Left lobe of liver (tissue), 2 donors: ENCODE measurements at places on chromosomes 5 and 9. TPM values are rescaled to one million over a fixed set of nuclear protein-coding genes. Genes with fewer than 3 reads are reported as not detected.

QRFP gene
- not detected for total RNA-seq

SPATA31E1 gene
- total RNA-seq, result not detected

ADRA1B gene
- total RNA-seq, result 12.0 TPM

CCL28 gene
- total RNA-seq, result 2.3 TPM

SPATA31A5 gene
- total RNA-seq, result not detected

ORM2 gene
- total RNA-seq, result 4,103 TPM

SLC6A18 gene
- total RNA-seq, result not detected

MBLAC2 gene
- total RNA-seq, result 4.4 TPM

BAAT gene
- total RNA-seq, result 459 TPM

DNA sequence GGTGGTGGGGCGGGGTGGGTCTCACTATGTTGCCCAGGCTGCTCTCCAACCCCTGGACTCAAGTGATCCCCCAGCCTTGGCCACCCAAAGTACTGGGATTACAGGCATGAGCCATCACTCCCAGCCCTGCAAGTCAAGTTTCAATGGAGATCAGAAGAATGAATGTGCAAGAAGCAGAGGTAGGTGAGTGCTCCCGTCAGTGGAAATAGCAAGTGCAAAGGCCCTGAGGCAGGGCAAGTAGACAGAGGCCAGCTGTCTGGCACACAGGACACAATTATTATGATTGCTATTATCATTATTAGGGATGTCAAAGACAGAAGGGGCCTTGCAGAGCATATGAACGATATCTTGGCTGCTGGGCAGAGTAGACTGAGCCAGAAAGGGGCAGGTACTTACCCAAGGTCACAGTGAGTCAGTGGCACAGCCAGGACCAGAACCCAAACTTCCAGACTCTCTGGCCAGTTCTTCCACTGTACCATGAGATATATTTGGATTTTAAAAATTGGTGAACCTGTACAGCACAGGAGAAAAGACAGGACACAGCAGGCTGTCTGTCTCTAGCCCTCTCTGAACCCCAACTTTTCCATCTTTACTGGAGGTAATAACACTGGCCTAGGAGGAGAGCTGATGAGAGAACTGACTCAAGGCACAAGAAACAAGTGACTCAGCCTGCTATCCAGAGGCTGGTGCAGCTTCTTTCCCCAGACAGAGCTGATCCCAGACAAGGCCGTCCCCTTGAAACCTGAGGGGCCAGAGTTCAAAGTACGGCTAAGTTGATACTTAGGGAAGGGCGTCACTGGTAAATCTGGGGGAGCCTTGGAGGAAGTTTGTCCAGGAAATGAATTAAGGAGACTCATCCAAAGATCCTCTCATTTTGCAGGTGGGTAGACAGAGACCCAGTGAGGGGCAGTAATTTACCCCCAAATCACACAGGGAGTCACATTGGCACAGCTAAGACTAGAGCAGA is 1.4 kb downstream of the HDHD3 start:
- no peak for DNase-seq

DNA sequence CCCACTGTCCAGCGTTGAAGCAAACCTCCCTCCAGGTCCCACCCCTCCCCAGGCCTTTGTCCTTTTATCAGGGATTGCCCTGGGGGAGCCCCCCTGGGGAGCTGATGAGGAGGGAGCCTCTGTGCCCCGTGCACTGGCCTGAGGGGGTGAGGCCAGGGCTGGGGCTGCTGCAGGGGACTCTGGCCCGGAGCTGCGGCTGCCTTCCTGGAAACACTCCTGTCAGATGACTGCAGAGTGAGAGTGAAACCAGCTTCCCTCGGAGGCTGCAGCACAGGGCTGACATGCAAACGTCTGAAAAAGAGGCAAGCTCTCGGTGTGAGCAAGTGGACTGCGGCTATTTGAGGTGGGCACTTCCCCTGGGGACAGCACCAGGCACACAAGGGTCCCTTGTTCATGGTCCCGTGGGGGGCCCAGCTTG is 4.6 kb upstream of the TRAF2 start:
- DNase-seq, result no peak

DNA sequence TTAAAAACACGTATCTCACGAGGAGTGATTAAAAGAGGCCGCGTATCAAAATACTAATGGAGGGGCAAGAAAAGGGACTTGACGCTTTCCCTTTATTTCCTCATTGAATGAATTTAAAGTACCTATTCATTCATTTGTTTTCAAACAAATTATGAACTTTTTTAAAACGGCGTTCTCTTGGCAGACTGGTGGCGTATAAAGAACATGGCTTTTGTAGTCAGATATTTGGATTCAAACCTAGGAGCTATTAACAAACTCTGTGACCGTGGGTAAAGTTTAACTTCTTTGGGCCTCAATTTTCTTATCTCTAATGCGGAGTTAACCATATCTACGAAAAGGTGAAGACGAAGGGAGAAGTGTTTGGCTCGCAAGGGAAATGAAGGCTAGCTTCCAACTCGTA is 876 bp downstream of the CAAP1 start:
- DNase-seq, result no peak

GRCh38 chr9:71690063-71690688 is 78.1 kb downstream of the CEMIP2 start:
- DNase-seq, result no peak

DNA sequence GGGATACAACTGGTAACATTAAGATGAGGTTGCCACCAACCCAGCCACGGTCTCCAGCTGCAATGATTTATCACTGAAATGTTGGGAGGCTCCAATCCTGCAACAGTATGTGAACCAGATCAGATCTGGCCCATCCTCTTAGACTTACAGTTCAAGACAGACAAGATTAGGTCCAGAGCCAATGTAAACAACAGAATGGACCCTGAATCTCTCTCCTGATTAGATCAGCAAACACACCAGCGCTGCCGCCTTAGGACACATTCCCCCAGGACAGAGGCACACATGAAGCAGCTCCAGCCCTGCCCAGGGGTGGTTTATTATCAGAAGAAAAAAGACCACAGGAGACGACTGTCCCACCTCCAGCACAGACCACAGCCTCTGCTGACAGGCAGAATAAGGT is 82.1 kb downstream of the SLIT3 start:
- DNase-seq, result no peak

GRCh38 chr9:5569409-5569808 is 59.1 kb downstream of the PDCD1LG2 start:
- DNase-seq, result no peak

- DNase-seq, result no peak
These were observed 821.5 kb downstream of the EFNA5 start for GRCh38 chr5:106849266-106849665.

- no peak for DNase-seq
These were observed 50.7 kb upstream of the GARNL3 start for GRCh38 chr9:127213859-127214258.

GRCh38 chr5:59259237-59259636 is 634.3 kb downstream of the PDE4D start:
- DNase-seq, result no peak

- DNase-seq, result no peak
These were observed 118.0 kb upstream of the BRINP1 start for GRCh38 chr9:119487118-119487827.

DNA sequence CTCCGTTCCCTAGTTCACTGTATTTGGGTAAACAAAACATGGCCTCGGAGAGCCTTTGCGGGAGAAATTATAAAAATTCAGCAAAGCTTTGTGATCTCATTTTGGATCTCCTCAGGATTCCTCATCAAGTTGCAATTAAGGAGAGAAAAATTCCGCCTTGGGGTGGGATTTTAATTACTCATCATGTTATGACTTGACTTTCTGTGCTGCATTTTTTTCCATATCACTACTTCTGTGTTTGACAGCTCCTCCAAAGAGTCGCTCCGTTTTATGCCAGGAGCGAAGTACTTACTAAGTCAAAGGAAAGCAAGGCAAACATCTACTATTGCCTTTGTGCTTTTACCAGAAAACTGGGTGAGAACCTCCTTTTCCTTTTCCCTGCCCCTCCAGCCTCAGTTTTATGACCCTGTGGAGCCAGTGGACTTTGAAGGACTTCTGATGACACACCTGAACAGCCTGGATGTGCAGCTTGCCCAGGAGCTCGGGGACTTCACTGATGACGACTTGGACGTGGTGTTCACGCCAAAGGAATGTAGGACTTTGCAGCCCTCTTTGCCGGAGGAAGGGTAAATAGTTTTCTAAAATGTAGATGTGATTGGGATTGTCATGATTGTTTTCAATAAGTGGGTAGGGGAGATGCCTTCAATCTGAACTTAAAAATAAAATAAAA is 71.5 kb downstream of the DOCK8 start:
- DNase-seq, result no peak

DNA sequence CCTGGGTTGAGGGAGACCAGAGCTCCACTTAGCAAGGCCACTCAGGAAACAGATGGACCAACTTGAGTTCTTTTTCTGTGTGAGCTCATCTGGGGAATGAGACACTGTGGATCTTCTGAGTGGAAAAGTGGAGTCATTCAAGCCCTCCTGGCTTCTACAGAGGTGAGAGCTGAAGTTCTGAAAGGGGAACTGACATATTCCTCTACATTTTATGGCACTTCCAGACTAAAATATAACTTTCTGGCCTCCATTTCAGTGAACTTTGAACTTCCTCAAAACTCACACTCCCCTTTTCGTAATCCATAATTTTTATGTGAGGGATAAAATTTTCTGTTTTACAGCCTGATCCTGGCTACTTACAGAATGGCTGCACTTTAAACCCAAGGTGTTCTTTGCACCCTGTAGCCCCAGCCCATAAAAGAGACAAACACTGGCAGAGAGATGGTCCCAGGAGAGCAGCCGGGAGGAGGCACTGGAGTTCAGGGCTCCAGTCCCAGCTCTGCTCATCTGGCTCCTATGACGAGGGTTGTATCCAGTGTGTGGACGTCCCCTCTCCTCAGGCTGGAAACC is 10.8 kb downstream of the SPAAR start:
- DNase-seq, result peak; percentile 72

- DNase-seq, result no peak
These were observed 76.6 kb downstream of the ARRDC3 start for GRCh38 chr5:91306497-91306896.

DNA sequence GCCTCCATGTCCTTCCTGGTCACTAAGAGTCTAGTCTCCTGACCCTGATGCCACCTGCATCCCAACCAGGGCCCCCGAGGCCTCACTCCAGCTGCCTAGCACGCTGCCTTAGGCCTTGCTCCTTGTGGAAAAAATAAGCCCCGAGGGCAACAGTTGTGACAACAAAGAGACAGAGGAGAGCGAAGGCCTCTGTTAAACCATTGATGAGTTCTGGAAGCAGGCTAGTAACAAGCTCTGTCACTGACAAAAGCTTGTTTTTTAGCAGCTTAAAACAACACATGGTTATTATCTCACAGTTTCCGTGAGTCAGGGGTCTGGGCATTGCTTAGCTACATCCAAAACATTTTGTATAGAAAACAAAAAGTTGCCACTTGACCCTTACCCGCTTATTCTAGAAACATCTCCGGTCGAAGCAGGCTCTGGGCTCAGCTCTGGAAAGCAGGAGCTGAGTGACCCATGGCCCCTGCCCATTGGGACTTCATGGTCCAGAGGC is 48.2 kb upstream of the TBC1D2 start:
- no peak for DNase-seq
